ENCODE measurements at places on chromosomes 16 and 17.

DNA sequence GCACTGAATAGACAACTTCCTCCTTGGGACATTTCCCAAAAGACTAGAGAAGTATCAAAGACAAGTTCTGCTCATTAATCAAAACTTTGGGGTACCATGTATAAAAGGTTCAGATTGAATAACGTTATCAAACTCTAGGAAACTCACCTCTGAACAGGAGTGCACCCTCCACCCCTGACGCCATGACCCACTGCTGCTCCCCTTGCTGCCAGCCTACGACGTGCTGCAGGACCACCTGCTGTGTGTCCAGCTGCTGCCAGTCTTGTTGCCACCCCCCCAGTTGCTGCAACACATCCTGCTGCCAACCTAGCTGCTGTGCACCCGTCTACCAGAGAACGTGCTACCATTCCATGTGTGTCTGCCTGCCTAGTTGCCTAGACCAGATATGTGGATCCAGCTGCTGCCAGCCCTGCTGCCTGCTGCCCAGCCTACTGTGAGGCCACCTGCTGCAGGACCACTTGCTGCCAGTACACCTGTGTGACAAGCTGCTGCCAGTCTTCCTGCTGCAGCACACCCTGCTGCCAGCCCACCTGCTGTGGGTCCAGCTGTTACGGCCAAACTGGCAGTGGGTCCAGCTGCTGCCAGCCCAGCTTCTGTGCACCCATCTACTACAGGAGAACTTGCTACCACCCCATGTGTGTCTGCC is 13.8 kb upstream of the KRTAP9-2 start:
- no peak for DNase-seq

- no peak for DNase-seq
Measured at GRCh38 chr17:49471089-49471683, 23.9 kb upstream of the NGFR start.

DNA sequence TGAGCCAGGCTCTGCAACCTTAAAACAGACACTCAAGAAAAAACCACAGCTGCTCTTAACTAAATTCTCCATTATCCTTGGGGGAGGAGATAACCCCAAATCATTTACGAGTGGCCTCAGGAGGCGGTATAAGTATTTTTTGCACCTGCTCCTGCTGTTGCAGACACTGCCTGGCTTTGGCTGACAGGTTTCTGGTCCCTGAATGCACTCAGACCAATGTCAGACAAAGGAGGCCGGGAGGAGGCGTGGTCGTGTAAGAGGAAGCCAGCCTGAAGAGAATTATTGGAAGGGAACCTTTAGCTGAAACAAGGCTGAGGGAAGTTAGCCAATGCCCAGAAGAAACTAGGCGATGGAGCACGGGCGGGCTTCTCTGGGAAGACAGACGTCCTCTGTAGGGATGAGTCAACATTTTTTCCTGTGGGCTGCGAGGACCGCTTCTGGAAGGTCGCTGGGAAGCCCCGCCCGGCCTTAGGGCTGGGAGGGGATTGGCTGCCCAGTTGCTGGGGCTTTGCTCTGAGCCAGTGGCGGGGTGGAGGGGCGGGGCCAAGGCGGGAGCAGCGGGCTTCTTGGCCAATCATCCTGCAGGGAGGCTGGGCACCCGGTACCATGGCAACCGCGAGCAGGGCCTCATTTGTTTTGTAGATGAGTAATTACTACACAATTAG is 82.3 kb downstream of the CCDC182 start:
- DNase-seq, result peak; percentile 55

GRCh38 chr16:57689762-57690558 is 4.6 kb upstream of the DRC7 start:
- DNase-seq, result peak; percentile 57

- peak; percentile 55 for DNase-seq
Measured at GRCh38 chr17:1379930-1380313, 20.1 kb downstream of the YWHAE start.

DNA sequence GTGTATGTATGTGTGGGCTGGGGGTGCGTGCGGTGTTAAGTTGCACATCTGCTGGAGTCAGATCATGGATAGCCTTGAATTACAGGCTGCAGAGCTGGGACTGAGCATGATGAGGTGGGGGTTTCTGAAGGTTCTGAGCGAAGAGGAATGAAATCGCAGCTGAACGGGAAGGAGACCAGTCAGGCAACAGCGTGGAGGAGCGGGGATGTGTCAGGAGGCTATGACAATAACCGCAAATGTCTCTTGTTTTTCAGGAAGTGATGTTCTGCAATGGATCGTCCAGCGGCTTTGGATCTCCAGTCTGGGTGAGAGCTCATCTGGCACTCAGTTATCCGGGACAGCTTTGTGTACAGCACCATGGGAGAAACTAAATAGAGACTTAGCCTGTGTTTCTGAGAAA is 20.9 kb downstream of the RGS9 start:
- no peak for DNase-seq

DNA sequence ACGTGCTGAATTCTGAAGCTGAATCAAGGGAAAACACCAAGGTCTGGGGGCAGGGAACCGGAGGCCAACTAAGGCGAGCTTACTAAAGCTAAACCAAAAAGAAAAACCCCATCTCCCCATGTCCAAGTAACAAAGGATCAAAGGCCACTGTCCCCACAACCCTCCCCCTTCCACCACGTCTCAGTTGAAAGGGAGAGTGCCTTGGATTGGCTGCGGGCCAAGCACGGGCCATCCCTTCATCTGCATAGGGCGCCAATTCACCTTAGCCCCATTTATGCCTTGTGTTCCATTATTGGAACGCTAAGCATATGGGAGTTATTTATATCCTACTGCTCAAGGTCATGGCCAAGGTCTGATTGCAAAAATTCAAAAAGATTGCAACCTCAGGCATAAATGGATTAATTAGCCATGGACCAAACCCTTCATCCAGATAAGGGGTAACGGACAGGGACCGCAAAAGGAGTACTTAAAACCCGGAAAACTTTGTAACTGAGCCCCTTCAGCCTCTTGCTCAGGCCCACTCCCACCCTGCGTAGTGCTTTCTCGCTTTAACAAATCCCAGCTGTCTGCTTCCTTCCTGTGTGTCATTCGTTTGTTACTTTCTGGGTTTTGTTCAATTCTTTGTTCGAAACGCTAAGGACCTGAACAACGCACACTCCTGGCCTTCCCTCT is 740 bp upstream of the ATP6V0D1 start:
- peak; percentile 53 for DNase-seq

- no peak for DNase-seq
Measured at GRCh38 chr16:12551530-12551929, 252.2 kb downstream of the CPPED1 start.

DNA sequence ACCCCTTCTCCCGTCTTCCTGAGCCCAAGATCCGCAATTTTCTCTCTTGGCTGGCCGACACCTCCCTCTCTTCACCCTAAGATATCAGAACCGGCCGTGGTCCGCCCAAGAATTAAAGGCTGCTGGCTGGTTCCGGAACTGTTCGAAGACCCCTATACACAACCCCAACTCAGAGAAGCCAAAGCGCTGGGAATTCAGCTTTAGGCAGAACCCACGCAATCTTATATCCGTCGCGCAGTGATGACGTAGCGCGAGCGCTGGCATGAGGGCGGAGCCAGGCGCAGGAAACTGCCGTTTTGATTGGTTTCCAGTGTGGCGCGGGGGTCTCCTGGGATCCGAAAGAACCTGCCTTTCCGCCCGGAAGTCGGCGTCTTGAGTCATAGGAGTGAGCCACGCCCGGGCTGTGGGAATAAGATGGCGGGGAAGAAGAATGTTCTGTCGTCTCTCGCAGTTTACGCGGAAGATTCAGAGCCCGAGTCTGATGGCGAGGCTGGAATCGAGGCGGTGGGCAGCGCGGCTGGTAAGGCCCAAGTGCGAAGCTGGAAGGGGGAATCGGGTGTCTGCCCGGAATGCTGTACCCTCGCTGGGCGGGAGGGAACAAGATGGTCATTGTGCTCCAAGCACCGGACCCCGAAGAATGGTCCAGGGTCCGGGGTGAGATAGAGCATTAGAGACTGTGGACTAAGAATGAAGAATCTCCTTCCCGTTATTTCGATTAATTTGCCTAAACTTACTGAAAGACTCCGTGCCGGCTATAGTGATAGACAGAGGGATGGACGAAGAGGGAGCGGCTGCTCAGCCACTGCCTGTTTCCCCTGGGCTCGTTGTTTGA is at the start of the genes RECQL5 and SAP30BP:
Gene RECQL5 (minus strand): TSS at position 196 of the 832 bp plus-strand sequence. CDS start 597 bp downstream, outside the sequence.
Gene SAP30BP (plus strand): TSS at position 380 of the 832 bp plus-strand sequence. CDS start 35 bp downstream, at position 415.
- DNase-seq, result peak; percentile 97

DNA sequence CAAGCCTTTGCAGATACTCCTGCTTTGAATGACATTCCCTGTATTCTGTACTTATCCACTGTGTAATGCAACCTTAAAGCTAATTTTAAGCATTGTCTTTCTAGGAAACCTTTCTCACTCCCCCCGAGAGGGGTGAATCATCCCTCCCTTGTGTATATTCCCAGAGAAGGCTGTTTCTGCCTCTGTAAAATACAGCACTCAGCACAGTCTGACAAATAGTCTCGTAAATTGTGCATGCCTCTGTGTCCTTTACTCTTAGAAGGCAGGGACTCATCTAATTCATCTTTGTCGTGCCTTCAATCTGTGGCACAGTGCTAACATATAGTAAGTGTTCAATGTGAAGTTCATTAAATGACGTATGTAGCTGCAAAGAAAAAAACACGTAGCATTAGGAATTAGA is 200.7 kb downstream of the CA10 start:
- no peak for DNase-seq

DNA sequence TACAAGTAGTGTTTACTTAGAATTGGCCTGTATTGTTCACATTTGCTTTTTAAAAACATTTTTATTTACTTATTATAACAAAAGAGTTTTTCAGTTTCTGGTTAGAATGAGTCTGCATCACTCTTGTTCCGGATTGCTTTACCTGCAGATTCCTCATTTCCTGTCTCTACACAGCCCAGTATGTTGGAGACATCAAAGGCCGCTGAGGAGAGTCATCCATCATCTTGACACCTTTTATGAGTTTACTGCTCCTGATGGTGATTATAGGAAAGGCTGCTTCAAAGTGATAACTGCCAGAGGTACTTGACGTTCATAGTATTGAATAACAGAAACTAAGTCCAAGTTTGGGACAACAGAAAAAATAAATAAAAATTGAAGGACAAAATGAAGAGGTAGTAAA is 490.5 kb upstream of the CA10 start:
- DNase-seq, result no peak

- no peak for DNase-seq
Measured at GRCh38 chr17:74417178-74418045, 14.5 kb upstream of the GPRC5C start.

DNA sequence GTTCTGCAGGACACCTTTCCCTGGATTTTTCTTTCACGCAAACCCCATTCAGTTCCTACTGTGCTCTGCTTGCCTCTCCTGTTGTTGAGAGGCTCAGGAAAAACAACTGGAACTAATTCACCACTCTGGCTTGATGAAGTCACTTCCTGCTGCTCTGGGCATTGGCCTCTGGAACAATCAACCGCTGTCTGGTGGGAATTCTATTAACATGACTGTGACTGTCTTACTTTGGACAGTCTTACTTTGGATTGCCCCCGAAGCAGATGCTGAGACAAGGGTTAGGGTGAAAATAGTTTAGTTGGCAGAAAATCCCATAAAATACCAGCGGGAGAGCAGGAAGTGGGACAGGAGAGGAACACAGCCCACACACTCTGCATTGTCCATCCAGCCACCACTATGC is 90.0 kb upstream of the HSBP1 start:
- DNase-seq, result no peak

- DNase-seq, result no peak
Measured at GRCh38 chr17:33522623-33523022, 229.5 kb upstream of the ASIC2 start.

DNA sequence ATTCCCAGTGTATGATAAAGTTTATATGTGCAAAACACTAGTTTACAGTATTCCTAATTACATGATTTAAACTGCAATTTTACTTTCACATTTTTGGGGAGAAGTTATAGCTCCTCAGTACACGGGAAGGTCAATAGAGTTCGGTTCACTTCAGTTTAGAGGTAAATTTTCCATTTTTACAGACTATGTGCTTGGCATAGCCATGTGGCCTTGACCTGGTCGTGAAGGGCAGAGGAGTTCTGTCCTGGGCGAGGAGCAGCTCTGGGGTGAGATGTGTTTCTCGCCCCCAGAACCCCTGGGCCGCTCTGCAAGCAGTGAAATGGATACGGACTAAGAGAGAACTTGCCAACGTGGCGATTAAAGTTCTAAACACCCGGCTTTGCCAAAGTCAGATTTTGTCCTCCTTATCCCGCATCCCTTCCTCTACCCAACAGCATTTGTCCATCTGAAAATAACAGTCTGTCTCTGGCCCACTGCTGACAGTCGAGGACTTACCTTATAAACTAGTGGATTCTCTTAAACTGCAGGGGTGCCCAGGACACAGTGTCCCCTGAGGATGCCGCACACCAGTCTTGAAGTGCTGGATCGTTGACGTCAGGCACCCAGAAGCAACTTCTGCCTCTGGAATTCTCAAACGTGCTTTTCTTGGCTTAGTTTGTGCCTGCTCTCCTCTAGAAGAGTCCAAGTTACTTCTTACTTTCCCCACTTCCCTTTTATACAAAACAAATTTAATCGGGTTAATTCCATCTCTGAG is 1.5 kb upstream of the SIAH1 start:
- no peak for DNase-seq

DNA sequence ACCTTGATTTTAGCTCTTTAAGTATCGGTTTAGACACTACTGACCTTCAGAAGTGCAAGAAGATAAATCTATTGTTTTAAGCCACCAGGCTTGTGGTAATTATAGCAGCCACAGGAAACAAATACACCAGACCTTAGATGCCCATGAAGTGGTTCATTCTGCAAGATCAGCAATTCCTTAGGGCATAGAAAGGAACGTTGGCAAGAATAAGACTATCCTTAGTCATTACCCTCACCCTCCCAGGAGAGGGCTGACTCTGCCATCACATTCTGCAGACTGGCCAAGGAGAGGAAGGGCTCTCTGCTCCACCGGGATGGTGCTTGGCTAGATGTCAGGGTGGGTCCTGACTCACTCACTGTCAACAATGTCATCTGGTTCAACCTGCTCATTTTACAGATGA is 14.1 kb upstream of the NDEL1 start:
- DNase-seq, result no peak

DNA sequence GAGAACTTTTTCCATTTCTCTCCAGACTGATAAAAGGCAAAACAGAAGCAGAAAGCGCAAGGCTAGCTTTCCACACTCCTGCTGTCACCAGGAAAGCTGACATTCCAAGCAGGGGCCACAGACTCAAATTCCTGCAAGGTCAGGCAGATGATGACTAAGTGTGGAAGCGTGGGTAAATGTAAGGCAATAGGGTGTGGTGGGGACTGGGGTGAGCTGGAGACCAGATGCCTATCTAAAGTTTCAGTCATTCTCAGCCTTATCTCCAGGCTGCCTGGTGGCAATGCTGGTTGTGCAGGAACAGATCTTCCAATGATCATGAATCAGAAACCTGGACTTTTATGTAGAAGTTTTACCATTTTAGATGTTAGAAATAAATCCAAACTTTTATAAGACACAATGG is 224.1 kb downstream of the GSG1L start:
- no peak for DNase-seq

- DNase-seq, result no peak
Measured at GRCh38 chr17:77737442-77738265, 220.8 kb upstream of the TNRC6C start.

GRCh38 chr16:65312071-65312470 is 190.2 kb upstream of the CDH11 start:
- no peak for DNase-seq

DNA sequence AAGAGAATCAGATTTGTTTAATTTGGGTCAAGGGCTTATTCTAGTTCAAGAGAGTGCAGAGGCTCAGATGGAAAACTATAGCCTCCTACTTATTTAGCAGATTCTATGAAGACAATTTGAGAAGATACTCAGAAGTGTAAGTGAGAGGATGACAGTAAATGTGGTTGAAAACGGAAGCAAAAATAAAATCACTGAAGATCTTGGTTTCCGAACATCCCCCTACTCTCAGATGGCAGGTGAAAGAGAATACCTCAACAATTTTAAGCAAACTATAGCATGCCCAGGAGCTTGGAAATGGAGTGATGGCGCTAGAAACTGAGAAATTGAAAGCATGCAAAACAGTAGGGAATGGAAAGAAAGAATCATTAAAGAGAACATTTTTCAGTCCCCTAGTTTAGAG is 705.5 kb upstream of the CDH8 start:
- DNase-seq, result no peak
